Dermis microvascular lymphatic vessel endothelial cell (primary cell): ENCODE measurements at places on chromosomes 2 and 18. TPM values are rescaled to one million over a fixed set of nuclear protein-coding genes. Genes with fewer than 3 reads are reported as not detected.
A peak's percentile ranks its signal among the peaks of the same experiment; 100 is the strongest.

GRCh38 chr2:173157676-173158293, 82.1 kb downstream of the MAP3K20 start:
- no peak for DNase-seq

DNA sequence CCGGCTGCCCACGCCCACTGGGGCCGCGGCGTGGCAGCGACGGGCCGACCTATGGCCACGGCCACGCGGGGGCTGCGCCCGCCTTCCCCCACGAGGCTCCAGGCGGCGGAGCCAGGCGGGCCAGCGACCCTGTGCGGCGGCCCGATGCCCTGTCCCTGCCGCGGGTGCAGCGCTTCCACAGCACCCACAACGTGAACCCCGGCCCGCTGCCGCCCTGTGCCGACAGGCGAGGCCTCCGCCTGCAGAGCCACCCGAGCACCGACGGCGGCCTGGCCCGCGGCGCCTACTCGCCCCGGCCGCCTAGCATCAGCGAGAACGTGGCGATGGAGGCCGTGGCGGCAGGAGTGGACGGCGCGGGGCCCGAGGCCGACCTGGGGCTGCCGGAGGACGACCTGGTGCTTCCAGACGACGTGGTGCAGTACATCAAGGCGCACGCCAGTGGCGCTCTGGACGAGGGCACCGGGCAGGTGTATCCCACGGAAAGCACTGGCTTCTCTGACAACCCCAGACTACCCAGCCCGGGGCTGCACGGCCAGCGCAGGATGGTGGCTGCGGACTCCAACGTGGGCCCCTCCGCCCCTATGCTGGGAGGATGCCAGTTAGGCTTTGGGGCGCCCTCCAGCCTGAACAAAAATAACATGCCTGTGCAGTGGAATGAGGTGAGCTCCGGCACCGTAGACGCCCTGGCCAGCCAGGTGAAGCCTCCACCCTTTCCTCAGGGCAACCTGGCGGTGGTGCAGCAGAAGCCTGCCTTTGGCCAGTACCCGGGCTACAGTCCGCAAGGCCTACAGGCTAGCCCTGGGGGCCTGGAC, 253.2 kb downstream of the GLI2 start:
- DNase-seq = no peak

GRCh38 chr2:196792865-196793264, 6.6 kb downstream of the GTF3C3 start:
- no peak for DNase-seq

DNA sequence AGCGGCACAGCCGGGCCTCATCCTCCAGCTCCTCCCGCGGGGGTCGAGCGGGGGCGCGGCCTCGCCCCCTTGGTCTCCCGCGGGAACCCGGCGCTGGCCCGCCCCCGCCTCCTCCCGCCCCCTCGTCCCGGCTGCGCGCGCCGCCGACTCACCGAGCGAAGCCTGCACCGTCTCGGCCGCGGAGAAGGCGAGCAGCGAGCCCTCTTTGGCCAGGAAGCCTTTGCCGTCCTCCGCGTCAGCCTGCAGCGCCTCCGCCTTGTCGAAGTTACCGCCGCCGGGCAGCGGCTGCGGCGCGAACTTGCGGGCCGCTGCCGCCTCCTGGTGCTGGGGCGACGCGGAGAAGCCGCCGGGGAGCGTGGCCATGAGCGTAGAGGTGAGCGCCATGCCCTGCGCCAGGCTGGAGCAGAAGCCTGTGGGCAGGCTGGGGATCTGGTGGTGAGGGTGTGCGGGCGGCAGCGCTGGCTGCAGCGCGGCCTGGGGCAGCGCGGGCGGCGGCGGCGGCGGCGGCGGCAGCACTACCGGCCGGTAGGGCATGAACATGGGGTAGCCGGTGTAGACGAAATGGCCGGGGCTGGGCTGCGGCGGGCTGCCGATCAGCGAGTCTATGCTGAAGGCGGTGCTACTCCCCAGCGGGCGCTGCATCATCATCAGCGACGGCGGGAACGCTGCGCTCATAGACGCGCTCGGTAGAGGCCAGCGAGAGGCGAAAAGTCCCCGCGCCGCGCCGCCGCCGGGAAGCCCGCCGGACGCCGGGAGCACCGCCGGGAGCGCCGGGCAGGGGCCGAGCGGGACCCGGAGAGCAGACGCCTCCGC, 683 bp downstream of the GBX2 start:
- DNase-seq = no peak

GRCh38 chr2:159128191-159128590, 158.3 kb downstream of the WDSUB1 start:
- DNase-seq = no peak

Gene WNT10A
- total RNA-seq = not detected in 2 replicates

DNA sequence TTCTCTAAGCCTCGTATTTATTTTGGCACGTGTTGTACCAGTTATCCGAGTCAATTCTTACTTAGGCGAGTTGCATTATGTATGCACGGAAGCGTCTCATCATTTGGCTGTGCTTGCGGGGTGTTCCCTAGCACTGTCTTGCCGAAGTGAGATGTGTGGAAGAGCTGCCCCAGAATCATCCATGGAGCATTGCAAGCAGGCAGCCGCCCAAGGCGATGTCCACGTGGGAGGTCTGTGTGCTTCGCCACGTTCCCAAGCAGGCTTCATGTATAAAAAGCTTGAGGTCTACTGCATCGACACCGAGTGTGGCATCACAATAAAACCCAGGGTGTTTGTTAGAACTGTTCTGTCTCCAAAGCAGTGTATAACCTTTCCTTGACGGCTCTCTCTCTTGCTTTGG, 849.9 kb downstream of the DCDC2C start:
- DNase-seq = no peak

DNA sequence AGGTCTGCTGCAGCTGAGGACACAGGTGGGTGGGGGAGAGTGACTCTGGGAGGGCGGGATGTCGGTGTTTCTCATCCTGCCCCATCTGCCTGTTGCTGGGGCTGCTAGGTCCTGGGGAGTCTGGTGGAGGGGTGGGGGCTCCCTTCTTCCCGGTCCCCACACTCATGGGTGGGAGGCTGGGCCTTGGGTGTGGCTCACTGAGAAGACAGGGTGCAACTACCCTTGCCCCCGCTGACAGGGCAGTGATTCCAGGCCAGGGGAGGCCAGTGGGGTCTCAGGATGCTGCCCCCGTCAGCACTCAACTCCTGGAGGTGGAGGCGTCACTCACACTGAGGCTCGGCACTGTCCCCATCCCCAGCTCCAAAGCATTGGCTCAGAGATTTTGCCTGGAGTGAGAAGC, 7.7 kb upstream of the NFATC1 start:
- no peak for DNase-seq

DNA sequence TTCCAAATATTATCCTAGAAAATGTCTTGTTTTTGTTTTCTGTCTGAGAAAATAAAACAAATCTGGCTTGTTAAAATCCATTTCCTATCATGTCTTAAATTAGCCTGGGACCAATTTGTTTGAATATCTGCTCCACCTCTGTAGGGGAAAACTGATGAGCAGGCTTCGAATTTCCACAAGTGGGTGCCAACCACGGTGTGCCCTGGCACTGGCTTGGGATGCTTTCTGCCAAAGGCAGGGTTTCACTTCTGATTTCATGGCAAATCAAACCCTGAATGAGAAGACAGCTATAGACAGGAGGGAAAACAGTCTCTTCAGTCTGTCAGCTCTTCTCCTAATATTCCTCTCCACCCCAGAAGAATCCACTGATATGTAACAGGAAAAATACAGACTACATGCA, 33.7 kb upstream of the STAT4 start:
- no peak for DNase-seq

- DNase-seq = no peak
These were observed 294.3 kb upstream of the KCNH7 start for GRCh38 chr2:163132850-163133249.

GRCh38 chr2:14587119-14587518, 45.4 kb upstream of the LRATD1 start:
- DNase-seq = no peak

Gene RSAD2
- 0.25 and 0.39 TPM in 2 replicates for total RNA-seq

Gene CHAC2
- total RNA-seq = 4.4 and 6.4 TPM in 2 replicates

Gene STPG4
- under 0.01 TPM in 1 of 2 replicates, not detected in the other for total RNA-seq

DNA sequence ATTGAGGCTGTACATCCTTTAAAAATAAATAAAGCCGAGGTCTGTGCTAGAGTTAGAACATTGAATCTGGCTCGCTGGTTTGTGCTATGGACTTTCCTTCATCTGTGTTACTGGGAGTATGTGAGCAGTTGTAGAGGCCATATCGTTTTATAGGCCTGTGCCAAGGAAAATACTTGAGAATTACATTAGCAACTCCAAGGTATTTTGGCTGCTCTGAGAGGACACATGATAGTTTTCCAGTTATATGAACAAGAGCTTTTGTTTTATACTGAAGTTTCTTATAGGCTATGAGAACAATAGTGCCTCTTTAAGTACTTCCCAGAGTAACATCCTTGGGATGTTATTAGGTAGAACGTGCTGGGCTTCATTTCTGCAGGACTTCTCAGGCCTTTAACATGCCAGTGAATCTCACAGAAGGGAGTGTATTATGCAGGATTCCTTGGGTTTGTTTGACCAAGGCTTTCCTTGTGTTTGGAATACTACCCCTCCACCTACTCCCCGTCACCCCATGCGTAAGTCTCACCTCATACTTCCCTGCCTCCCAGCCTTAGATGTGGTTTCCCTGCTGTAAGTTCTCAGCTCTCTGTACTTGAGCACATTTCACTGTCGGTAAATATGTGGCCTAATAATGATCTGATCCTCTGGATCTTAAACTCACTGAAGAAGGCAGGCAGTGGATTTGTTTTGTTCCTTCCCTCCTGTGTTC, 21.0 kb downstream of the TCF7L1 start:
- no peak for DNase-seq

Gene ZNF804A
- total RNA-seq = not detected in 2 replicates

Gene ELOA2
- total RNA-seq = not detected in 2 replicates

GRCh38 chr18:13558124-13558523, 168.2 kb downstream of the FAM210A start:
- DNase-seq = peak; percentile 40

- peak; percentile 68 for DNase-seq
These were observed 97.2 kb upstream of the OTOS start for GRCh38 chr2:240237609-240238174.

DNA sequence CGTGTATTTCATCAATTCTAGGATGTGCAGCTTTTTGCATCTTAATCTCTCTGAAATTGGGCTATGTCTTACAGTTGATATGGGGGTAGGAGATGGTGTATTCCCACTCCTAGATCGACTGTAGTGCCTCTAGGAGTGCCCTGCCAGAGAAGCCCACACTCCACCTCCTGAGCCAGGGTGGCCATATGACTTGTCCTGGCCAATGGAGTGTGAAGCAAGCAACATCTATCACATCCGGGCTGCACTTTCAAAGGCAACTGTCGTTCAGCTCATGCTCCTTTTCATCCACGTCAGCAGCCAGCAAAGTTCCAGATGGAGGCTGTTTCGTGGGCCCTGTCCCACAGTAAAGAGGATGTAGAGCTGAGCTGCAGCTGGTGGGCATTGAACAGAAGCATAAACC, 149.4 kb upstream of the SLC1A4 start:
- DNase-seq = no peak

- no peak for DNase-seq
These were observed 222.9 kb downstream of the MYT1L start for GRCh38 chr2:2108189-2108588.

Gene ERICH2
- total RNA-seq = not detected in 2 replicates

GRCh38 chr2:162092008-162092390, 18.0 kb upstream of the DPP4 start:
- no peak for DNase-seq

Gene SLC19A3
- total RNA-seq = under 0.01 and 0.13 TPM in 2 replicates

Gene SNRNP200
- 47.8 and 65.4 TPM in 2 replicates for total RNA-seq

- no peak for DNase-seq
These were observed 84.3 kb downstream of the FEZ2 start for GRCh38 chr2:36513661-36514060.

DNA sequence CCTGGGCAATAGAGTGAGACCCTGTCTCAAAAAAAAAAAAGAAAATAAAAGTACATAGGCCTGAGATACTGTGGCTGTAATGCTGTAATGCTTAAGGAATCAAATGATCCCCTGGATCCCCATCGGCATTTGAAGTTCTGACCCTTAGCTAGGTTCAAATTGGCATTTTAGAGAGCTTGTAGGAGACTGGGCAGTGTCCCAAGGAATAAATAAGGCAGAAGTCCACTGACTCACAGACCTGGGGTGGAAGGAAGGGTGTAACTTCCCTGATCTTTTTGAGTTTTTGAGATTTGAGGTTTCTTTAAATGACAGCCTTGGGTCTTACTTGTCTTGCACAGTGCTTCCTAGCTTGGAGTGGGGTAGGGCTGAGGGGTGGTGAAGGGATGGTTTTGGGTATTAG, 553.7 kb downstream of the SLC4A3 start:
- no peak for DNase-seq

DNA sequence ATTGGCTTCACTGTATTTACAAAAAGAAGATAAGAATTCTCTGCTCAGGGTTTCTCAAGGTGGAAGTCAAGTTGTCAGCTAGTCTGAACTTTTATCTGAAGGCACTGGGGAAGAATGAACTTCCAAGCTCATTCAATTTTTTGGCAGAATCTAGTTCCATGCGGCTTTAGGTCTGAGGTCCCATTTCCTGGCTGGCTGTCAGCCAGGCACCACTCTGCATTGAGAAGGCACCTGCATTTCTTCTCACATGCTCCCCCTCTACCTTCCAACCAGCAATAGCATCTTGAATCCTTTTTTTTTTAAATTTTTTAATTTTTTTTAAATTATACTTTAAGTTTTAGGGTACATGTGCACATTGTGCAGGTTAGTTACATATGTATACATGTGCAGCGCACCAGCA, 46.2 kb upstream of the RPE start:
- DNase-seq = no peak

Gene SP110
- total RNA-seq = 1.8 and 2.1 TPM in 2 replicates

- no peak for DNase-seq
These were observed at the start of gene MYO3B for GRCh38 chr2:170177950-170178781. MYO3B (plus strand) TSS chr2:170178147; CDS start chr2:170178288, 141 bp downstream.

Gene WNT6
- total RNA-seq = not detected in 2 replicates

DNA sequence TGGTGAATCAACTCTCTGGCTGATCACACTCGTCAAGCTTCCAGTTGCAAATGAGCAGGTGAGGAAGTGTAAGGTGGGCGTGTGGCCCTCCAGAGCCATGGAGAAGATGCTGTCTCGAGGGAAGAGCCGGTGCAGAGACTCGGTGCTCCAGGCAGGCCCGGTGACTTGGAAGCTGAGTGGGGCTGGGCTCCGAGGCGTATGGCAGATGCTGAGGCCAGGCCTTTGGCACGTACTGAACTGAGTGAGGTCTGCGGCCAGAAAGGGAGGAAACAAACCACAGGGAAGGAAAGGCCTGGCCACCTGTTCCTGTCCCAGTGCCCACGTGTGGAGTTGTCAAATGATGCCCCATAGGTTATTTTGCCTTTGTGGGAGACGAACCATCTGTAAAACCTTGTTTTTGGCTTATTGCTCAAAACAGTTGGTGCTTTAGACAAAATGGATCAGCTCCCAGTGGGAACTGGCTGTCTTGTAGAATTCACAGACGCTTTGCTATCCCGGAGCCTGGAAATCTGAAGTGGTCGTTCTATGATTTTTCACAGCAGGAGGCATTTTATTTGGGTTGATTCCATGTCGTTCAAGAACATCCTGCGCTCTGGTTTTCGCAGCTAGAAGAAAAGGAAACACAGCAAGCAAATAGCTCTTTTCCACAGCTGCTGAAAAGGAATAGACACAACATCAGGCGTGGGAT, 117.5 kb upstream of the TMEM18 start:
- DNase-seq = no peak

Gene SAG
- under 0.01 TPM in 1 of 2 replicates, not detected in the other for total RNA-seq

Gene GLI2
- total RNA-seq = under 0.01 TPM in 2 replicates
